ENCODE measurements at places on chromosomes 4 and X.

GRCh38 chr4:185016101-185016940, 2.0 kb upstream of the HELT start:
- no peak for DNase-seq

GRCh38 chr4:188534917-188535316, 395.7 kb downstream of the TRIML1 start:
- no peak for DNase-seq

DNA sequence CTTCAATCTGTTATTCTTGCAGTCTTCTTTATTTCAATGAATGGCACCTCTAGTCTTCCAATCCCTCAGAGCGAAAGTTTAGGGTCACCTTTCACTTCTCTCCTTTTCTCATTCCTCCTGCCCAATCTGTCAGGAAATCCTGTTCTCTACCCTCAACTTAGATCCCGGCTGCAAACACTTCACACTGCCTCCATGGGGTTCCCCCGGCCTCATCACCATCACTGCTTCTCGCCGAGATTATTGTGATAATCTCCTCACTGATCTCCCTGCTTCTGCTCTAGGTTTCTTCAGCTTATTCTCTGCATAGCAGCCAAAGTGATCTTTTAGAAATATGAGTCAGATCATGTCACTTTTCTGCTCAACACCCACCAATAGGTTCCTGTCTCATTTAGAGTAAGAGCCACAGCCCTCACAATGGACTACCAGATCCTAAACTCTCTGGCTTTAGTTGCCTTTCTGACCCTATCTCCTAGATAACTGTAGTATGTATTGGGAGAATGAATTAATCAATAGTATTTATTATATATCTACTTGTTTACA, 43.6 kb upstream of the TBC1D9 start:
- DNase-seq, result no peak

DNA sequence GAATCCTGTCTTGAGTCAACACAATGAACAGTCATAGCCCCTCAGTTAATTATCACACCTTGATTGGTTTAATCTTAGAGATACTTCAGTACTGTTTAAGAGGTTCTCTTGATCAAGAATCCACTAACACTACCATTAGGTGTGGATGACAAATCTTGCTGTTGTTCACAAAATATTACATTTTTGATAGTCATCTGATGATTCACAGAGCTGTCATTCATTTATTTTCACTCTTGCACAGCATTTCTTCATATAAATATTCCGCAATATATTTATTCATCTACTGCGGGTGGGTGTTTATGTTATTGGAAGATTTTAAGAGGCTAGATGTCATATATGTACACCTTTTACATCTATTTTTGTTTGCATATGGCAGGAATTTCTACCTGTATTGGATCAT, 1138.1 kb upstream of the PRKX start:
- no peak for DNase-seq

DNA sequence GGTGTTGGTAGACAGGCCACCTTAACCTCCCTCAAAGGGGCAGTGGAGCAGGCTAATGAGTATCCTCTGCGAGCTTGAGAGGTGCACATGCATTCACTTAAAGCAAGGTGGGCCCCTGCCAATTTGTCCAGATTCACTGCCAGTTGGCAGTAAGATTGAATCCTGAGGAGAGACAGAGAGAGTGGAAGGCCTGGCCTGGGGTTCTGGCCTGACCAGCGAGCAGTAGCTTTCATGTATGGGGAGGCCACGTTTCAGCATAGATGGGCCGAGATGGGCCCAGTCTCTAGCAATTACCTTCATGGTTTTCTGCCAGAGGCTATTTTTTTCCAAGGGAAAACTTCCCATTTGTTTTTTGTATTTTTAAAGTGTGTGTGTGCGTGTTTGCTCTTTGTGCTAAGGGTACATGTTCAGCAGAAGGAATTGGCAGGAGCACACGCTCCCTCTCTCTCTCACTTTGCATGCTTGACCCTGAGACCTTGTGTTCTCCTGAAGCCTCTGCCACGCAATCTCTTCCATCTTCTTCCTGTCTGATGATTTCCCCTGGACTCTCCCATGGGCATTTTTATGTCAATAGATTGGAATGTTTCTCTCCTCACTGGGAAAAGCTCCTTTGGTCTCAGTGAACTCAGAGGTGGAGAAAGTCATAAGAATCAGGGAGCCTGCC, 215.8 kb upstream of the SFRP2 start:
- DNase-seq, result no peak

DNA sequence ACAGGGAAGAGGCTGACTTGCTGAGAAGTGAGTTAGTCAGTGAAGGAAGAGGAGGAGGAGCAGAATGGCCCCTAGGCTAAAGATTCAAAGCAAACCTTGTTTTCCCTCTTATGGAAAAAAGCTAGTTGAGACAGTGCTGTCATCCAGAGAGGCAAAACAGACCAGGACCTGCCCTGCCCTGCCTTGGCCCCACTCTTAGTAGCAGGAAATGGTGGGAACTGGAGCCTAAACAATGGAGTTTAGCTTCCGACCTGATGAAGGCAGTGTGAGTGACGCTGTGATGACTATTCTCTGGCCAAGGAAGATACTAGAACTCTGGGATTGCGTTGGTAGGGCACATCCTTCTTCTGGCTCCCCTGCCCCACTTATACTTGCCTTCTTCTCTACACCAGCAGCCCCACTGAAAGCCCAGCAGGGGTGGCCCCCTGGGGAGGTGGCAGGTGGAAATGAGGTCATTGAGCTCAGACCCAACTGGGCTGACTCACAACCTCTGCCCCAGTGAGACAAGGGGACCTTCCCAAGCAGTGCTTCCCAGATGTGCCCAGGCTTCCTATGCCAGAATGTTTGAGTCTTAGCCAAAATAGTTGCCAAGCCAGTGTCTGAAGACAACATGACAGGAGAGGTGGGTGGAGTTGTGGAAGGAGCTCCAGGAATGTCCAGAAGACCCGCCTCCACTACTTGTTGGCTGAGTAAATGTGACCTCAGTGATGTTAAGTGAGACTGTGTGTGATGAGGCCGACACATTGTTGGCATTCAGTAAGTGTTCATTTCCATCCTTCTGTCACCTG, 38.8 kb downstream of the MSN start:
- DNase-seq, result no peak

- no peak for DNase-seq
Observed at GRCh38 chrX:41045960-41046567, 39.2 kb upstream of the USP9X start.

GRCh38 chrX:119040432-119040831, 32.4 kb upstream of the CT47C1 start:
- no peak for DNase-seq

- DNase-seq, result no peak
Observed at GRCh38 chr4:54543088-54543795, 114.5 kb upstream of the KIT start.

DNA sequence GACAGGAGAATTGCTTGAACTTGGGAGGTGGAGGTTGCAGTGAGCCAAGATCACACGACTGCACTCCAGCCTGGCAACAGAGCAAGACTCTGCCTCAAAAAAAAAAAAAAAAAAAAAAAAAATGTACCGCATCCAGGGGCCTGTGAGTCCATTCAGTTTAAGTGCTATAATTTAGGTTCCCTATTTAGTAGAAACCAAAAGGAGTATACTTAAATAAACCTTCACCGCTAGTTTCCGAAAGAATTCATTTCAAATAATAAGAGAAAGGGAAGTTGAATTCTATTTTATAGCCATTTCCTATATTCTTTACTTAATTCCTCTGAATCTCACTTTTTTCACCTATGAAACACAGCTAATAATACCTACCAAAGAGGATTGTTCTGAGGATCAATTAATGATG, 20.8 kb upstream of the LRBA start:
- DNase-seq, result no peak

- no peak for DNase-seq
Observed at GRCh38 chrX:122475306-122475705, 708.8 kb upstream of the GRIA3 start.

- DNase-seq, result peak; percentile 31
Observed at GRCh38 chr4:37970702-37971101, 10.5 kb downstream of the PTTG2 start.

DNA sequence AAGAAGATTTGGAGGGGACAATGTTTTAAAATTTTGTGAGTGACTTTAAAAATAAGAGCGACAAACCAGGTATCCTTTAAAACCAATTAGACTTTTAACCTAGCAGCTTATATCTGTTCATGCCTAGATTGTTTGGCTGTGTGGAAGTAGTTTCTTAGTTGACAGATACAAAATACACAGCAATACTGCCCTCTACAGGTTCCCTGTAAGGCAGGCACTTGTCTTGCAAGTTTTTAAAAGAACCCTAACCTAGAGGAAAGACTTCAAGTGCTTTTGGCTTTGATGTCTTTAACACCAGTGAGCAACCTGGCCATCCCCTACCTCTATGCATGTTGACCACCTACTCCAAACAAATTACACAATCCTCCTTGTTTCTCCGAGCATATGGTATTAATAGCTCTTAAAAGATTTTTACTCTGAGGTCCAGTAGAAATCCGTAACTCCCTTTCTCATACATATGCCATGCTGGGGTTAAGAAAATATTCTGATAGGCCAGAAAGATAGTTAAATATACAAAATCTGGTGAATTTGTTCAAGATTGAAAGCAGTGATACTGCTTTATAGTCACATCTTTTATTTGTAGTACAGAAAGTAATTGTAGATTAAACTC, 273.0 kb downstream of the ARHGAP24 start:
- no peak for DNase-seq

- DNase-seq, result no peak
Observed at GRCh38 chr4:123443401-123444289, 47.0 kb downstream of the SPRY1 start.

Data from stimulated activated CD4-positive, alpha-beta T cell treated with anti-CD3 and anti-CD28 coated beads, Interleukin-15, amount 100 ng/mL, for 48 hours (primary cell).